Endothelial cell of umbilical vein (primary cell): ENCODE measurements at places on chromosomes 16 and 17.

DNA sequence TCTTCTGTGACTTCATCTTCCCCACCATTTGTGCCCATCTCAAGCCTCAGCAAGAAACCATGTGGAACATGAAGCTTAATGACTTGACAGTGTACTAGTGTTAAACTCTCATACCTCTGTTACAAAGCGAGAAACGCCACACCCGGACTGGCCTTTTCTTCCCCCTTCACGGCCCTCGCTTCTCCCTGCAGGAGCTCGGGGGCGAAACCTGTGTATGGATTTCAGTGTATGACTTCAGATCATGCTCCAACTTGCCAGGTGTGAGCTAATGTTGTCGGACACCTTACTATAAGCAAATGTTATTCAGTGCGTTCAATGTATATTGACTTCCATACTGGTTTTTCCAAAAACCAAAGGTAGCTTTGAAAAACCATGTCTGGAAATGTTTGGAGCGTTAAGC is 20.1 kb upstream of the SLC5A11 start:
- no peak overlapping the region for H3K27ac ChIP-seq
- H3K36me3 ChIP-seq: peaks cover 13% of the 10 kb centered on the region
- no peak for DNase-seq
- H3K4me1 ChIP-seq: no peaks in the 10 kb centered on the region
- no peaks in the 10 kb centered on the region for H3K27me3 ChIP-seq

DNA sequence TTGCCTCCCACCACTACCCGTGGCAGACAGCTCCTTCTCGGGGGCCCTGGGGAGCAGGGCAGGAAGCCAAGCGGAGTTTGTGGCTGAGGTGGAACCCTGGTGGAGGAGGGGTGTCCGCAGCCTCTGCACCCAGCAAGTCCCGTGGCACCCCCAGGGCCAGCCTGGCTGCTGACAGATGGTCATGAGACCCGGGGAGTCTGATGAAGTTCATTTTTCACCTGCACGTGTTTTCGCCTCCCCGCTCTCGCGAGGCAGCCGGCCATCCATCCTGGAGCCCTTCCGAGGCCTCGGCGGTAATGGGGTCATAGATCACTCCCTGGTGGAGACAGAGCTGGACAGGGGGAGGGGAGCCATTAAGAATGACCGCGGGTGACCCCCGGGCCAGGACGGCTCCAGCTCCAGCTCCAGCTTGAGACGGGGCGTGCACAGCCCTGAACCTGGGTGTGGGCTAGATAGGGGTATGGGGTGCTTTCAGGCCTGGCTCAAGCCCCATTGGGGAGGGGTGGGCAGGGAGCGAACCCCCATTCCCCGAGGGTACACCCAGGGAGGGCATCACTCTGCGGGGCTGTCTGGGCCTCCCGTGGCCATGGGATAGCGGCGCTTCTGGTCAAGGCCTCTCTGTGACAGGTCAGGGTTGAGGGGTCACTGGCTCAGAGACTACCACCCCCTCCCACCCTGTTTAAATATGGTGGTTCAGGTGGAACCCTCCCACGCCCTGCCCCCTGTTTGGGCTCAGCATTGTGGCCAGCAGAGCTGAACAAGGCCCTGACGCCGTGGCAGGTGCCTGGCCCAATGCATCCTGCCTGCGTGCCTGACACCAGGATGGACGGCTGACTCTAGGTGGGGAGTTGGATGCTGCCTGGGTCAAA is 227.4 kb upstream of the GSE1 start:
- DNase-seq: no peak
- H3K4me3 ChIP-seq: no peak overlapping the region
- no peaks in the 10 kb centered on the region for H3K36me3 ChIP-seq
- H3K27ac ChIP-seq: no peak overlapping the region

GRCh38 chr16:4052096-4052495 is 64.1 kb downstream of the ADCY9 start:
- DNase-seq: no peak
- no peak overlapping the region for H3K4me3 ChIP-seq
- H3K36me3 ChIP-seq: no peaks in the 10 kb centered on the region
- peaks cover 17% of the 10 kb centered on the region for H3K4me1 ChIP-seq
- no peaks in the 10 kb centered on the region for H3K27me3 ChIP-seq

- no peak overlapping the region for H3K27ac ChIP-seq
- H3K4me1 ChIP-seq: no peaks in the 10 kb centered on the region
- no peaks in the 10 kb centered on the region for H3K27me3 ChIP-seq
- DNase-seq: no peak
These were observed 81.1 kb downstream of the MSI2 start for GRCh38 chr17:57337390-57337789.

- H3K4me3 ChIP-seq: no peak overlapping the region
- no peak overlapping the region for H3K27ac ChIP-seq
- no peaks in the 10 kb centered on the region for H3K4me1 ChIP-seq
- DNase-seq: peak; percentile 5
These were observed 417.1 kb downstream of the TMEM114 start for GRCh38 chr16:8173111-8173644.
